ENCODE measurements at places on chromosomes 2 and 18.

DNA sequence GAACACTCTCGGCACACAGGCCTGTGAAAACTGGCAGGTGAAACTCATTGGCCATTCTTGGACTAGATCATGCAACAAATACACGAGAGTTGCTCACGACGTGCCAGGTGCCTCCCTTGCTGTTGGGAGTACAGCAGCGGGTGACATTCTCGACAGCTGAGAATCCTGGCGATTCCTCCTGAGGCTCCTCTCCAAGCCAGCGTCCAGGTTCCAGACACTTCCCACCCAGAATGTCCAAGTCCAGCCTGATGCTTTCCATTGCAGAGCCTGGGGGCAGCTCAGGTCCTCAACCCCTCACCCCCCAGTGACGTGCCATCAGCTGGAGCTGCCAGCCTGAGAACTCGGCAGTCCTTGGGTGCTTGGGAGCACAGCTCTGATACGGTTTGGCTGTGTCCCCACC lies 124.2 kb downstream of the PXDN start:
- no peak for DNase-seq

GRCh38 chr18:33114749-33115148 lies 325.8 kb downstream of the CCDC178 start:
- DNase-seq = no peak

DNA sequence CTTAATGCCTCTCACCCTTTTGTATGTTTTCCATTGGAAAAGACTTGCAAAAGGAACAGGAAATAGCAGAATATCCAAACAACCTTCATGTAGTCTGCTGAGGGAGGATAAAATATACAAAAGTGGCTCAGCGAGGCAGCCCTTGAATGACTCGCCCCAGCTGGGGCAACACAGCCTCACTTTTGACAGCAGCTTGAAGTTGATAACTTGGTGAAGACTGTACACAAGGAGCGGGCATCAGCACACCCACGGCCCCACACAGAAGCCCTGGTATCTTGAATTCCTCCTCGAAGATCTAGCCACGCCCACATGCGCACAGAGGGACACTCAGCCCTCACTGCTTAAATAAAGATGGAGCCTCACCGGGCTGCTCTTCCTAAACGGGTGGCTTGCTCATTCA lies 161.0 kb downstream of the IRS1 start:
- no peak for DNase-seq

GRCh38 chr18:4842287-4842686 lies 354.8 kb downstream of the AKAIN1 start:
- no peak for DNase-seq

DNA sequence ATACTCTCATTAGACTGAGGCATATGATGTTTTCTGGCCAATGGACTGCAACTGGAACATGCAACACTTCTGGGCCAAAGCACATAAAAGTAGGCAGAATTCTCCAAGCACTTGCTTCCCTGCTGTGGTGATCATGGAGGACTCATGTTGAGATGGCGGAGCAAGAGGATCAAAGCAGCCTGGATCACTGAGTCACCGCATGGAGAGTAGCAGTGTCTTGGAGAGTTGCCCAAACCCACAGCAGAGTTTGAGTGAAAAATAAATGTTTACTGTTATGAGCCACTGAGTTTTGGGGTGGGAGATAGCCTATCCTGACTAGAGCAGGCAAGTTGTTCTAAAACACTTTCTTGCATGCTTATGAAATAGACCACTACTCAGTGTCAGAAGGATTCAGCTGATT lies 359.5 kb downstream of the ZNF521 start:
- no peak for DNase-seq

DNA sequence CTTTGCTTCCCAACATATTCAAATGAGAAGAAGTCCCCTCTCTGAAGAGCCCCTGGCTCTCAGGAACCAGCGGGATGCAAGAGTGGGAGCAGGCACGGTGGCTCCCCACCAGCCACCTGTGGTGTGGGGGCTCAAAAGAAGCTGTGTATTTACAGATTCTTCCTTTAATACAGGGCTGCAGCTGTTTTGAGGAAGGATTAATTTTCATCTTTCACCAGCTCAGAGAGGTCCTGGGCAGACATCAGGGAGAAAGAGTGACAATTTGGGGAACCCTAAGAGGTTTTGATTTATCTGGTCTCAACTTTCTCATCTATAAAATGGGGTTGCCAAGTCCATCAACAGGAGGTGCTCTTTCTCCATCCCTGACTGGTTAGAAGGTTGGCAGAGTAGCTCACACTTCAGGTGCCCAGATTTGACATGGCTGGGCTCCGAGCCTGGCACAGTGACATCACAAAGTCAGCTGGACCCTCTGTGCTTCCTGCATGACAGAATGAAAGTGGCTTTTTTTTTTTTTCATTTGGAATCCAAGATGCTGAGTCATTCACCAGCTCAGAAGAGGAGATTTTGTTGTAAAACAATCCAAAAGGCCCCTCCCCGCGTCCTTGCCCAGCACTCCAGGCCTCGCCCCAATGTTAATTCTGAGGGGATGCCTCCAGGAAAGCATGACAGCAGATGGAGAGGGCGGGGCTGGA lies 15.5 kb upstream of the SIX2 start:
- no peak for DNase-seq

DNA sequence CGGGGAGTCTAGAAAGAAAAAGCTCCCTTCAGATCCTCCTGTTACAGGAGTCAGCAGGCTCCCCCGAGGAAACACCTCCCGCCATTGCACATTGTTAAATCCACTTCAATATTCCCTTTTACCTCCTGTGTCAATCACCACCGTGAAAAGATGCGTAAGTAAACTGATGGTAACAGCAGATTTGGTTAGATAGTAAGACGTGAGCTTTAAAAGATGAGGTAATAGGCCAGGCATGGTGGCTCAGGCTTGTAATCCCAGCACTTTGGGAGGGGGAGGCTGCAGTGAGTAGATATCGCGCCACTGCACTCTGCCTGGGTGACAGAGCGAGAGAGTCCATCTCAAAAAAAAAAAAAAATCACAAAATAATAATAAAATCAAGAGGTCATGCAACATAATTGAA lies 15.2 kb upstream of the NCL start:
- no peak for DNase-seq

GRCh38 chr2:238643400-238643907 lies 204.4 kb upstream of the TWIST2 start:
- DNase-seq = no peak

DNA sequence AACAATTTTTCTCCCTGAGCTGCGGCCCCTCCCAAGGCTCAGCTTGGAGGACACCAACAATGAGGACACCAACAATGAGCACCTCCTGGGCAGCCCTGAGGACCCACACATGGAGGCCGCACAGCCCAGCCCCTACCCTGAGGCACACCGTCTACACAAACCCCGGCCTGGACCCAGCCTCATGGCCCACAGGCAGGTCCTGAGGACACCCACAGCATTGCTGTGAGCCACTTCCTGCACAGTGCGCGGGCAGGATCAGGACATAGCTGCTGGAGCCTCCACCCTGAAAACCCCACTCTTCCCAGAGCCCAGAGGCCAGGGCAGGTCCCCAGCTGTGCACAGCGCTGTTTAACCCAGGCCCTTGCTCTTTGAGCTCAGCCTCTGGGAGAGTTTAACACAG lies 194.3 kb downstream of the RTP5 start:
- DNase-seq = no peak

DNA sequence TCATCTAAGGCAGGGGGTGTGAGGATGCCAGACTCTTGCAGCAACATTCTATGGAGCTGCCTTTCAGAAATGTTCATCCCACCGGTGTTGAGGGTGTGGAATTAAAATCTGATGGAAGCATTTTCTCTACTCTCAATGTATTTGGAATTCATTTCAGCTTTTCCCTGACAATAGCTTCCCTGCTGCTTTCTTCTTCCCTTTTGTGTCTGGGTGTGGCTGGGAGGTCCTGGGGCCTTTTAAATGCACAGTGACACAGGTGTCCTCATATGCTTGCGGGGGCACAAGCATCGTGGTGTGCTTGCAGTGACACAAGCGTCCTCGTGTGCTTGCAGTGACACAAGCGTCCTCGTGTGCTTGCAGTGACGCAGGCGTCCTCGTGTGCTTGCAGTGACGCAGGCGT lies 43.4 kb upstream of the ASB18 start:
- DNase-seq = no peak

- no peak for DNase-seq
Measured at GRCh38 chr2:200350850-200351285, 44.4 kb downstream of the SPATS2L start.

DNA sequence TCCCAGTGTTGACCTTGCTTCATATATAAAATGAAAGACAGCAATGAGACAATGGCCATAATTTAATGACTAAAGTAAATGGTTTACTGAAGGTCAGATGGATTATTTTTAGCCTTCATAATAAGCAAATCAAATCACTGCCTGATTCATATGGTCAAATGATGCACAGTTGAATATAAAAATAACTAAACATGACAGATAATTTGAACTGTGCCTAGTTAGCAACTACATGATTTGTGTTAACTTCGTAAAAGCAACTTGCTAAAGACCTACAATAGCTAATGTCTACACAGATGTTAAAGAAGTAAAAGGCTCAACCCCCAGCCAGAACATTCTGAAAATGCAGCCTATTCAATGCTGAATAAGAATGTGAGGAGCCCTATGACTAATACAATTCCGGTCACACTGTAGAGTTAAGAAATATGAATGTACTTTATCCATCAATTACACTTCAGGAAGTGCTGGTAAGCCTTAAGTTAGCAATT lies 590.8 kb upstream of the CDH2 start:
- DNase-seq = no peak

GRCh38 chr2:130316596-130316995 lies 26.1 kb upstream of the IMP4 start:
- DNase-seq = no peak

GRCh38 chr2:234725528-234726264 lies 226.1 kb upstream of the SH3BP4 start:
- DNase-seq = no peak

GRCh38 chr2:85853499-85854165 lies 35.2 kb downstream of the ST3GAL5 start:
- DNase-seq = no peak

GRCh38 chr2:29195796-29196195 lies 80.6 kb downstream of the CLIP4 start:
- no peak for DNase-seq

- DNase-seq = no peak
Measured at GRCh38 chr18:41923446-41923845, 31.6 kb upstream of the PIK3C3 start.

GRCh38 chr18:8167673-8168072 lies 441.6 kb upstream of the RAB12 start:
- DNase-seq = no peak

GRCh38 chr2:147017951-147018645 lies 826.7 kb upstream of the ACVR2A start:
- DNase-seq = no peak

- DNase-seq = peak; percentile 63
Measured at GRCh38 chr18:36809590-36810381, 19.0 kb downstream of the TPGS2 start.

DNA sequence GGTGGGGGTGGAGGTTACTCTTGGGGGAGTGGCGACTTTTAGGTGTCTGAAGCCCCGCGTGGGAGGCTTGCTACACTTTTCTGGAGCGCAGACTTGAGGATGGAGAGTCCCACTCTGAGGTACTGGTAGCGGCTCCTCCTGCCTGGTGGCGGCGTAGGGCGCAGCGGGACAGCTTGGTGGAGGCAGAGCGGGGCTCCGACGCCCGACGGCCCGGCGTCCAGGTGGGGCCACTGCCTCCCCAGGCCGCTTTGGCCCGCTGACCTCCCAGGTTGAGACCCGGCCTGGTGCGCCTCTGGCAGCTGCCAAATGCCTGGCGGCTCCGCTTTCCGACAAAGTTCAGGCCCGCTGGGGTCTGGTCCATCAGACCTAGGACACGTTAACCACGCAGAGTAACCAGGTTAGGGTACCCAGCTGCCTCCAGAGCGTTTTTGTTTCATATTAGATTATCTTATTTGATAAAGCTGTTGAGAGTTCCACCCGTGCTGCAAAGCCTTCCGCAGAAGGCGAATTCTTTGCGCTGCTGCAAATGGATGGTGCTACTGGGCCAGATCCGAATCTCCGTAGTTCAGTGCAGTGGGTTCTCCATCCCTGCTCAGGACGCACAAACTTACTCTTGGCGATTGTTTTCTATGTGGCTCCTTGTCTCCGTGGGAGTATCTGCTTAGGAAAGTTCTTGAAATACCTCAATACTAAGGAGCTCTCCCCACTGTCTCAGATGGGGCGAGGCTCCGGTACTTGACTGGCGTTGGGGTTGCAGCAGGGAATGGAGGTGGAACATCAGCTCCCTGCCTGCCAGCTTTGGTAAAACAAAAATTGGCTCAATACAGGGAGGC lies 405.9 kb downstream of the XIRP2 start:
- DNase-seq = no peak

DNA sequence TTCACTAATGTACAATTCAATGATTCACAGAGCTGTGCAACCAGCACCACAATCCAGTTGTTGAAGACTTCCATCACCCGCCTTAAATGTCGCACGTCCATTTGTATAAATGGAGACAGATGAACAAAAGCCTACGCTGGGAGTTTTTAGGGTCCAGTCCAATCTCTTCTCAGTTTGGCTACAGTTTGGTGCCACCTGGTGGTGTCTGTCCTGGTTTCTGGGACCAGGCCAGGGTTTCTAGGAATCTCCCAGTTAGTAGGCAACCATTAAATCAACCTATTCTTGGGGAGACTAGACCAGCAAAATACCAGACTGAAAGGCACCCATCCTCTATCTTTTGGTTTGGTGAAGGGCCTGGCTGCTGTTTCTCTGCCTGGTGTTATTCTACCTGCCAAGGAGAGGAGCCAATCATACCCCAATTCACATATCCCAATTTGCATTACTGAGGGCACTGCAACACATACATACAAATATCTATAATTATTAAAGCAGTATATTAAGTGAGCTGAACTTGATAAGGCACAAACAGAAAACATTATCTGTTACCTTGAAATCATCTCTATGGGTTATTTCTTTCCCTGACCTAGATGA lies 3.2 kb upstream of the DDX1 start:
- DNase-seq = no peak

GRCh38 chr2:206217743-206218142 lies 56.7 kb upstream of the ZDBF2 start:
- DNase-seq = no peak

- no peak for DNase-seq
Measured at GRCh38 chr18:75065251-75066000, 143.5 kb downstream of the PTGR3 start.

GRCh38 chr2:234770031-234770506 lies 181.7 kb upstream of the SH3BP4 start:
- no peak for DNase-seq

- no peak for DNase-seq
Measured at GRCh38 chr2:229275506-229275905, 4.4 kb upstream of the PID1 start.

DNA sequence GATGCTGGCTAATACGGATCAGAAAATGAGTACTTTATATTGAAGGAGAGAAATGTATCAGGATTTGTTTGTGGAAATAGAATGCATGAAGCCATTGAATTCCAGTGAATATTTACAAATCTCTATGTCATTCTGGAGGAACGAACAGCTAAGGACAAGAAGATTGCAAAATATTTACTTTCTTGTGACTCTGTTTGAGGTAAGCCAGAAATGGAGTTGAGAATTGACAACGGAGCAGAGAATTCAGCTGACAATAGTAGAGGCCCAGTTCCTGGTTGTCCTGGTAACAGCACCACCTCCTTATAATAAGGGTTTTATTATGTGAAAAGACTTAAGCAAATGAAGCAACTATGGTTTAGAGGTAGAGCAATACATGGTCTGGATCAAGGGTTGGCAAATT lies 349.2 kb downstream of the ADCYAP1 start:
- no peak for DNase-seq
